CD4-positive, alpha-beta T cell treated with Interleukin-12 subunit alpha and Interleukin-12 subunit beta, for 1 hour (primary cell): ENCODE measurements at places on chromosomes 11 and 22.

DNA sequence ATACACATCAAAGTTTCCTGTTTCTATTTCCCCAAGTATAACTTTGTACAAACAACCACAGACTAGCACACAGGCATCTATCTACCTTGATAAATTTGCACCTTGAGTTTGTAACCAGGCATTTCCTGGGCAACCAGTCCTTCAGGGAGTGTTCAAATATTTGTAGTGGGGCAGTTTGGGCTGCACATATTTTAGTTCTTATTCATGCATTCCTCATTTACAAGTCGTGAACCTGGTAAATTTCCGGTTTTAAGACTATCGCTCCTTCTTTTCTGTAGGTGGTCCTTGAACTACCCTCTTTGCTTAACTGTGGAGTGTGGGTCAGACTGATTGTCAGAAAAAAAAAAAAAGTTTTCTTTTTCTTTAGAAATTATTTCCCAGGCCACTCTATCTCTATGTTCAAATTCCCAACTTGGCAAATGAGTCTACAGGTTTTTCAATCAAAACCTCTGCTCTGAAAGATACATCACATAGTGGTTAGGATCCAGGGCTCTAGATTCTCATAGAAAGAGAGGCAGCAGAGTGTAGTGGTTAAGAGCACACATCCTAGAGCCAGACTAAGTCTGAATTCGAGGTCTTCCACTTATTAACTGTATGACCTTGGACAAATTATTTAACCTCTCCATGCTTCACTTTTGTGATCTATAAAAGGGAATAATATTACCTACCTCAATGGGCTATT is 201.5 kb downstream of the SOX6 start:
- DNase-seq: no peak

- no peak for DNase-seq
Measured at GRCh38 chr22:27790376-27791158, 11.0 kb downstream of the MN1 start.

DNA sequence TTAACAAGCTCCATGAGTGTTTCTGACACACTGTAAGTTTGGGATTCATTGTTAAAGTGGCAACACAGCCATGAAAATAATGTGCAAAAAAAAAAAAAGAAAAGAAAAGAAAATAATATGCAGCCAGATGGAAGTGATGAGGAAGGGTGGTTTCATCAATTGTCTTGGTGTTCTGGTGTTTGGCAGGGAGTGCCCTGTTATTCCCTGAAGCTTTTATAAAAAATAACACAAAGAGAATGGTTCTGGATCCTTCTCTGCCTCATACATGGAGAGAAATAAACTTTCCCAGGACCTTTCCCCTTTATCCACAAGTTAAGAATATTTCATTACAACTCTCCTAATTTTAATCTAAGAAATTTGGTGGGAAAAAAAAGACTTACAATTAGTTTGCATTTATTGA is 16.7 kb downstream of the AMOTL1 start:
- DNase-seq: no peak

GRCh38 chr11:119909495-119909894 is 180.5 kb upstream of the NECTIN1 start:
- DNase-seq: no peak

- DNase-seq: no peak
Measured at GRCh38 chr22:21807544-21808529, 59.6 kb downstream of the MAPK1 start.

GRCh38 chr11:72773291-72773690 is 20.6 kb downstream of the STARD10 start:
- no peak for DNase-seq

- DNase-seq: no peak
Measured at GRCh38 chr22:31830721-31831070, 76.9 kb downstream of the DEPDC5 start.

DNA sequence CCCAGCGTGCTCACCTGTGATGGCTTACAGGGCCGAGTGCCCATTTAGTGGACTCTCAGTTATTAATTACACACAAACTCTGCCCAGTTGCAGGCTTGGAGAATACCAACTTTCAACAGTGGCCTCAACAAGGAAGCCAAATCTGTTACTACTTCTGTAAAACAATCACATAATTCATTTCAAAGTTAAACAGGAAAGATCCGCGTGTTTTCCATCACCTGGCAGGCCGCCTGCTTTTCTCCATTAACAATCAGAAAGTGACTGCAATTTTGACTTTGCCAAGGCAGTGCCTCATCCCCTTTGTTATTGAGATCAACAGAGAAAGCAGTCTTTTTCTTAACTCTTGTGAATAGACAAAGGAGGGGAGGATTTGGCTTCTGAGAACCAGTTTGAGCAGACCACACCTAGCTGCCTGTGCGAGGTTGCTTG is 77.7 kb downstream of the BARX2 start:
- no peak for DNase-seq

GRCh38 chr11:35006389-35007128 is 90.1 kb downstream of the PDHX start:
- DNase-seq: peak; percentile 45

DNA sequence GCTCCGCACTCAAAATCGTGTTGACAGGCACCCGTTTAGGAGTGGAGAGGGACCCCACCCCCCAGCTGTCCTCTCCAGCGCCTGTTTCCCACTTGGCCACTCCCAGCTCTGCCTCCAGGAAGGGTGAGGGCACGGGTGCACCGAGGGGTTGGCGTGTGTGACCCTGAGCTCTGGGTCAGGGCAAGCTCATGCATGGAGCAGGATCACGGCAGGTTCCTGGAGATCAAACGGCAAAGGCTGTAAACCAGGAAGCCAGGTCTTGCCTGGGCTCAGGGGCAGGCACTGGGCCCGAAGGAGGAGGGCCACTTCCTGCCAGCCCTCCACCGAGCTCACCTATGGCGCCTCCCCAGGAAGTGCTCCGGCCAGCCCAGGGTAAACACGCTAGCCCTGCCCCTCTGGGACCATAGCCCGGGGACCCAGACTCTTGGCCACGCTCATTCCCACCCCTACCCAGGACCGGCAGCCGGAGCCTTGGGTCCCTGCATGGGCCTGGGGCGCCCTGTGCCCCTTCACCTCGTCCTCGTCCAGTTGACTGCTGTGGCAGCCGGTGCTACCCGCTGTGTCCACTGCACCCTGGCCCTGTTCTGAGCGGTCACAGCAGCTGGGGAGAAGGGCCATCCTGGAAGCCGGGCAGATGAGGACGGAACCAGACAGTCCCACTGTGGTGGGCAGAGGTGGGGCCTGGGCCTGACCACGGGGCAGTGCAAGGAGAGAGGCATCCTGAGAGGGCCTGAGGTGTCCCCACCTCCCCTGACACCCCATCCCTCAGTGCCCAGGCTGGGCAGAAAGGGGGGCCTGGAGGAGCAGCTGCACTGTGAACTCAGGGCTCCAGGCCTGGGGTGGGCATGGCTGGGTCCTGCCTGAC is 1.0 kb upstream of the EPS8L2 start:
- no peak for DNase-seq

DNA sequence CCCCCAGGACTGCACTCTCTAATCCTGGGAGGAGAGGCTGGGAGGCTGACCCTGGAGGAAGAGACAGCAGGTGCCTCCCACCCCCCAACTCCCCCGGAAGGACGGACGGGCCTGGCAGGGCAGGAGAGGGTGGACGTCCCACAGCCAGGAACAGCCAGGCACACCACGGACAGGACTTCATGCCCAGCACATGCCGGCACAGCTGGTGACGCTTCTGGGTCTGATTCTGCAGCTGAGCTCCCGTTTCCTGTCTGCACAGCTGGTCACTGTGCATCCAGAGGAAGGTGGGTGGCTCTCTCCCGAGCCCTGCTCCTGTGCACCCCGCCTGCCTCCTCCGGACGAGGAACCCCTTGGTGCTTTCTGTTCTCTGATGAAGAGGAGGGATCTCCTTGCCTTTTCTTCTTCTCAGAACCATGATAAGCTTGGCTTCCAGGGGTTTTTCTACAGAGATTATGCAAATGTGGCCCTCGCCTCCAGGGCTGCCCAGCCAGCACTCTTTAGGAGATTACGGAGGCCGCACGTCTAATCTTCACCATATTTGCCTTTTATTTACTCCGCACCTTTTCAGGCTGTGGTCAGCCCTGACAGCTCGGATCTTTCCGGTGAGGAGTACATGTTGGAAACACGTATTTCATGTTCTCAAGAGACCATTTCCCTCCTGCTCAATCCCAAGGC is 1295.8 kb downstream of the BRD1 start:
- no peak for DNase-seq

- no peak for DNase-seq
Measured at GRCh38 chr11:69524991-69525411, 43.5 kb downstream of the LINC01488 start.

GRCh38 chr11:72380132-72380503 is 54.2 kb downstream of the CLPB start:
- no peak for DNase-seq

- no peak for DNase-seq
Measured at GRCh38 chr11:56457076-56457475, 16.1 kb downstream of the OR5M3 start.

GRCh38 chr11:3135481-3136440 is 29.3 kb downstream of the OSBPL5 start:
- DNase-seq: peak; percentile 21

DNA sequence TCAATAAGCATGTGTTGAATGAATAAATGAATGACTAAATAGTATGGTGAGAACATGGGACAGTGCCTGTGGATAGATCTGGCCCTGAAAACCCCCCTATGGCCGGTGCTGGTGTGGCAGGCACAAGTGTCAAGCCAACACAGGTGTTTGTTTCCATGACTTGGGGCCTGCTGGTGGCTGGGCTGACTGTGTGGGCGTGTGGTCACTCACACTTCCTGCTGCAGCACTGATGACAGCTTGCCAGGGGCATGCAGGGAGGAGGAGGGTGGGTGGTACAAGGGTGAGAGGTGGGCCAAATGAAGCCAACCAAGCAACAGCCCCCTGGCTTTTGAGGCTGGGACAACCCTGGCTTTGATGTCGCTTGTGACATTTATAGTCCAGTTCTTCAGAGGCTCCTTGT is 30.3 kb upstream of the ABCC8 start:
- no peak for DNase-seq

DNA sequence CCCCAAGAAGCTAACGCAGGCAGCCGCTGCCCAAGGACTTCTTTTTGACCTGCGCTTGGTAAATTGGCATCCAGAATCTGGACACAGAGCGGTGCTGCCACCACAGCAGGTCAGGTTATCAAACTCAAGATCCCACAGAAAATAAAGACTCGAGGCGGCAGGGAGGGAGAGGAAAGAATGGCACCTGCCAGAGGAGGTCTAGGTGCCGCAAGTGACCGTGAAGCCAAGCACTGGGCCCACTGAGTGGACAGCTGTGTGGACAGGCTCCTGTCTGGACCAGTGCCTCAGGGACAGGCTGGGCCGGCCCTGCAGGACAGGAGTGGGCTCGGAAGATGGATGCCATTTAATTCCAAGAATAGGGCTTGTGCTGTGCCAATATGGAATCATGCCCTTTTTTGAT is 27.4 kb downstream of the BID start:
- DNase-seq: no peak

DNA sequence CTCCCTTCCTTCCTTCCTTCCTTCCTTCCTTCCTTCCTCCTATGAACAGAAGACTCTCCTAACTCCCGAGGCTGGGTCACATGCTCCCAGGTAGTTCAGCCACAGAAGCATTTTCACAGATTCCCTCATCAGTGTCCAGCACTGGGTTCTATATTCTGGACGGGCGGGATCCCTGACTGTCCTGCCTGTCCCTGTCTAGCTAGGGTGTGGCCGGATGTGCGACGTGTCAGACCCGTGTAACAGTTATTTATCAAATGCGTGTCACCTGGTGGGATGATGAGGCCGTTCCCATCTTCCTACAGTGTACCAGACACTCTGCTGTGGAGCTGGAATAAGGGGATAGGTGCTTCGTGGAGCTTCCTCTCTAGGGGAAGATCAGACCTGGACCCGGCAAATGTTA is 901.0 kb downstream of the BRD1 start:
- DNase-seq: no peak

GRCh38 chr11:117700551-117700950 is 96.5 kb downstream of the DSCAML1 start:
- no peak for DNase-seq

- peak; percentile 27 for DNase-seq
Measured at GRCh38 chr22:30606455-30607299, at the start of gene TCN2. Gene TCN2, plus strand, starts transcription at chr22:30607174. Its CDS starts 158 bp downstream, at chr22:30607332.

GRCh38 chr22:49663823-49664222 is 163.8 kb downstream of the BRD1 start:
- DNase-seq: no peak

GRCh38 chr22:37387793-37388192 is 39.5 kb downstream of the ELFN2 start:
- DNase-seq: no peak

- peak; percentile 63 for DNase-seq
Measured at GRCh38 chr11:122655527-122656072, at the start of gene UBASH3B. Gene UBASH3B, plus strand, starts transcription at chr11:122655722. Its CDS starts 328 bp downstream, at chr11:122656050.

GRCh38 chr11:85464283-85464682 is 162.9 kb downstream of the DLG2 start:
- no peak for DNase-seq

DNA sequence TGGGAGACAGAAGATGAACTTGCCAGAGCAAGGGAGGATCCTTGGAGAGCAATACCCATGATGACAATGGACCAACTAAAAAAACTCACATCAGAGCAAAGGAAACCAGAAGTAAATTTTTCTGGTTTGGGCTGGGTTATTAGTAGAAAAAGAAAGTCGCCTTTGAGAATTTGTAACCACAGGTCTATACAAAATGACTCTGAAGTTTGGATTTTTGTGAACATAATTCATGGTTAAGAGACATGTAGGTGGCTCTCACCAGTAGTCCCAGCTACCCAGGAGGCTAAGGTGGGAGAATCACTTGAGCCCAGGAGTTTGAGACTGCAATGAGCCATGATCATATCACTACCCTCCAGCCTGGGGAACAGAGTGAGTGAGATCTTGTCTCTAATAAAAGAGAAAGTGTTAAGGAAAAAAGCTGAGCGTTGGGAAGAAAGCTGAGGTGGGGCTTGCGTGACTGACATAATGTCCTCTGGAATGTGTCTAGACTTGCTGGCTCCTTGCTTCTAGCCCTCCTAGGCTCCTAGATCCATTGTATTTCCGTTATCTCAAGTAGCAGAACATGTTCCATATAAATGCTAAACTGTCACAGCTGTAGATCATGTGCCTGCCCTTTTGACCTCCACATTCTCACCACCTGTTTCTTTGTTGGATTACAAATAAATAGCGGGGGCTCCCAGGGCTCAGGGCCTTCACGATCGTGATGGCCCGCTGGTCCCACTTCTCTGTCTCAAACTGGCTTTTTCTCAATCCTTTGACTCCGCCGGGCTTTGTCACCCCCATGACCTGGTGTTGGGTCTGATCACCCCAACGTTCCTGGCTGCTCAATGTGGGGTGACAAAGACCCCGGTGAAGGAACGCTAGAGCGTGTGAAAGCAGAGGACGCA is 56.2 kb upstream of the SC5D start:
- DNase-seq: no peak

GRCh38 chr22:28628766-28629165 is 50.9 kb downstream of the TTC28 start:
- no peak for DNase-seq

DNA sequence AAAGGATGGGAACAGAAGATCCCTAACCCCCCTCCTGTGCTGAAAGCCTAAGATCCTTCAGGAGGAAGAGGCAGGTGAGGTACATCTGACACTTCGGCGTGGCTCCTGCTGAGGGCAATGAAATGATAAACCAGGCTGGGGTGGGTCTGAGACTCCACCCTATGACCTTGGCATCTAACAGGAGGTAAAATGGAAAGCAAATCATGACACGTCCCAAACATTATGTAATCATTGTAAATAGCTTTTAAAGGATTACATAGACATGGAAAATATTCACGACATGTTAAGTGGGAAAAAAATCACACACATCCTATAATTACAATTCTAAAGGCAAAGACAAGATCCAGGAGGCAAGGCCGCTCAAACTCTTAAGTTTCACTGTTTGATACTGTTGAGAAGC is 70.5 kb downstream of the LINC01488 start:
- DNase-seq: no peak

- DNase-seq: no peak
Measured at GRCh38 chr22:31904651-31905050, 39.7 kb upstream of the YWHAH start.

- no peak for DNase-seq
Measured at GRCh38 chr11:69309631-69310280, 15.8 kb downstream of the MYEOV start.
